Liver (tissue), 10 donors: ENCODE measurements at places on chromosomes 5 and 9.

DNA sequence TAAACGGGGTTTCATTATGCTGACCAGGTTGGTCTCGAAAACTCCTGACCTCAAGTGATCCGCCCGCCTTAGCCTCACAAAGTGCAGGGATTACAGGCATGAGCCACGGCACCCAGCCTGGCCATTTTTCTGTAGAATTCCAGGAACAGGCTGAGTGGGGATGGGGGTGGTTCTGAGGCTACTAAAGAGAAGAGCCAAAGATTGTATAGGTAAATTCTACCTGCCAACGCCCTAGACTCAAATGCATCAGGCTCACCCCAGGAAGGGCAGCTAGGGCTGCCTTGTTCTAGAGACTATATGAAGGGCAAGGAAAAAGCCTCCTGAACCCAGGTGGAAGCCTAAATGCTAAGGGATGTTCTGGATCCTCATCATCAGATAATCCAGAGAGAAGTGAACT, 1.6 kb upstream of the C5orf52 start:
- DNase-seq, result no peak

- peak; percentile 24 for DNase-seq
Observed at GRCh38 chr5:1538276-1538675, 14.5 kb upstream of the LPCAT1 start.

GRCh38 chr5:175745210-175745609, 87.3 kb downstream of the HRH2 start:
- DNase-seq, result peak; percentile 3

GRCh38 chr9:20732118-20732517, 48.1 kb downstream of the FOCAD start:
- no peak for DNase-seq

GRCh38 chr9:81072758-81073157, 616.6 kb downstream of the TLE1 start:
- DNase-seq, result no peak

GRCh38 chr5:156896546-156896945, 46.5 kb downstream of the PPP1R2B start:
- no peak for DNase-seq

GRCh38 chr5:58201922-58202648, 257.8 kb downstream of the PLK2 start:
- DNase-seq, result no peak

DNA sequence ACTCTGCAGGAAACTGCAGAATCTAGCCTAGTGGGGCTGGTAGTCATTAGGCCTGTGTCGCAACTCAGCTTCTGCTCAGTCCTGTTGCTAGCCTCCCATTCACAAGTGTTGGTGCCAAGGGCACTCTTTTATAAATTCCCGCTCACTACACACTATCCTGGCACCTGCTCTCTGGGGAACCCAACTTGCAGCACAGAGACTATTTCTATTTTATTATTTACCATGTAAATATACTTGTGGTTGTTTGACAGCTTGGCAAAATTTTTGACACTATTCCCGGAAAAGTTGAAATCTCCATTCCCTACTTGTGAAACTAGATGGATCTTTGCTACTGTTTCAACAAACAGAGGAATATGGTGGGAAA, 20.4 kb upstream of the SMC2 start:
- no peak for DNase-seq

GRCh38 chr9:129052592-129052991, 16.2 kb downstream of the MIGA2 start:
- DNase-seq, result peak; percentile 40

GRCh38 chr5:95352691-95353090, 38.5 kb upstream of the FAM81B start:
- DNase-seq, result no peak

- DNase-seq, result peak; percentile 51
Observed at GRCh38 chr9:121463026-121463807, 36.4 kb downstream of the GGTA1 start.

GRCh38 chr9:134372581-134373267, 46.5 kb downstream of the RXRA start:
- no peak for DNase-seq

DNA sequence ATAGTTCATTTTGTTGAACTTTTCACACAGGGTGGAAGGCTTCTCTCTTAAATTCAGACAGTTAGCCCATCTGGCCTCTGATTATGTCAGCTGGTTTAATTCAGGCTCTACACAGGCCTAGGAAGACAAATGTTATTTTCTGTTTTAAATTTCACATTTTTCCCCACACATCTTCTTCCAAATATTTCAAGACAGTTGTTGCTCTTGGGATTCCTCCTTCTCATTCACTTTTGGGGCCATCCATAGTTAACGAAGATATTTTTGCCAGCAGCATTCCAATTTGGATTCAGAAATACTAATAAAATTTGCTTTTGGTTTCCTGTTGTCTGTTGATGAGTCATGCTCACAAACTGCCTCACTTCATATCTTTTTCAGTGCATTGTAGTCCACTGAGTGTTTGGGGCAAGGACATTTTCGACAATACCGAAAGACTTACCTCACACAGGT, 475.4 kb downstream of the DMAC1 start:
- no peak for DNase-seq

- DNase-seq, result no peak
Observed at GRCh38 chr5:113804943-113805342, 291.4 kb downstream of the YTHDC2 start.

- no peak for DNase-seq
Observed at GRCh38 chr9:134827993-134828392, 52.6 kb upstream of the FCN2 start.

- DNase-seq, result no peak
Observed at GRCh38 chr5:175837171-175837699, 34.1 kb upstream of the CPLX2 start.

DNA sequence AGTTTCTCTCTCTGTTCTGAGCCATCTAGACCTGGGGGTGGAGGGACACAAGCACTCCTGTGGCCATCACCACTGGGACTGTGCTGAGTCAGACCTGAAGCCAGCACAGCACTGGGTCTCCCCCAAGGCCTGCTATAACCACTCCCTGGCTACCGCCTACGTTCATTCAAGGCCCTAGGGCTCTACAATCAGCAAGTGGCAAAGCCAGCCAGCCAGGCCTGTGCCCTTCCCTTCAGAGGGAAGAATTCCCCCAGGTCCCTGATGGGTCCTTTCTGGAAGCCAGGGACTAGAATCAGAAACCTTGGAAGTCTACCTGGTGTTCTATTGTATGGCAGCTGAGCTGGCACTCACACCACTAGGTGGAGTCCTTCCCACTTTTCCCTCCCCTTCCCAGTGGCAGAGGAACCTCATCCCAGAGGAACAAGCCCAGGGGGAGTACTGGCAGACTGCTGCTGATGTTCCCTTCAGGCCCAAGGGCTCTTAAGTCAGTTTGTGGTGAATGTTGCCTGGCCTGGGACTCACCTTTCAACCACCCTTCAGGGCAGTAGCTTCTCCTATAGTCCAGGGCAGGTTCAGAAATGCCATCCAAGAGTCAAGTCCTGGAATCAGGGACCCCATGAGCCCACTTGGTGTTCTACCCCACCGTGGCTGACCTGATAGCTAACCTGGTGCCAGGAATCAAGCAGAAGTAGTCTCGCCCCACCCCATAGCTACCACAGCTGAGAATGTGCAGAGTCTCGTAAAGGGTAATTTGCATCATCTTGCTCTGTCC, 20.0 kb downstream of the JMY start:
- DNase-seq, result no peak

GRCh38 chr5:84292000-84292642, 92.6 kb downstream of the EDIL3 start:
- no peak for DNase-seq

- DNase-seq, result no peak
Observed at GRCh38 chr9:126386088-126386487, 59.5 kb downstream of the MVB12B start.

GRCh38 chr5:142717582-142718215, 31.8 kb upstream of the FGF1 start:
- no peak for DNase-seq

- DNase-seq, result no peak
Observed at GRCh38 chr9:14140096-14140697, 173.7 kb downstream of the NFIB start.

GRCh38 chr5:41048986-41049385, 22.2 kb downstream of the MROH2B start:
- no peak for DNase-seq

DNA sequence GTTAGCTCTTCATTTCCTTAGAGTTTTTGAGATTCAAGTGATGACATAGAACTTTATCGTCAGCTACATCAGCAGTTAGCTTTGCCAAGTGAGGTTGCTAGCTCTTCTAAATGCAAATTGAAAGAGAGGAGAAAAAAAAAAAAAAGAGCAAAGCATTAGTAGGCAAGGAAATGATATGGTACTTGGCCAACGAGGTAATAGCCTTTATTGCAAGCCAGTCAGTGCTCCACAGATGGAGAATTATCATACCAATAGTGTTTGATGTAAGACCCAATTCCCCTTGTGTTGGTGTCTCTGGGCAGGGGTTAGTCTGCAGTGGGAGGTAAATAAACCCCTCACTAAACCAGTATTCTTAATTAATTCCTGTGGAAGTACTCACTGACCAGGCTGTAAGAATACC, 992.1 kb downstream of the PTPRD start:
- DNase-seq, result no peak

GRCh38 chr5:136337788-136338187, 27.6 kb downstream of the TRPC7 start:
- DNase-seq, result no peak

GRCh38 chr9:76023715-76024195, 133.3 kb downstream of the PCSK5 start:
- no peak for DNase-seq

DNA sequence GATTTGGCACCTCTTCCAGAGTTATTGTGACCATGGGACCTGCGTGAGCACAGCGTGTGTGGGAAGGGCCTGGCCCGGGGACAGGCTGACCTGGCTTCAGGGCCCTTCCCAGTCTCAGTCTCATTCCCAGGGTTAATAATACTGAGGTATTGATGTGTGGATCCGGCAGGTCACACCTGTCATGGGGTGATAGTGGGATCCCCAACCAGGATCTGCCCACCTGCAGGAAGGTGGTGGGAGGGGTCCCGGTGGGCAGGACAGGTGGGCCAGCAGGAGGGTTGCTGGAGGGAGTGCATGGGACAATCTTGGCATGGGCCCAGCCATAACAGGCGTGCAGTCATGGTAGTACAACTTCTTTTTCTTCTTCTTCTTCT, 55.4 kb downstream of the COL15A1 start:
- DNase-seq, result no peak

GRCh38 chr5:41482173-41482572, 28.2 kb downstream of the PLCXD3 start:
- no peak for DNase-seq

DNA sequence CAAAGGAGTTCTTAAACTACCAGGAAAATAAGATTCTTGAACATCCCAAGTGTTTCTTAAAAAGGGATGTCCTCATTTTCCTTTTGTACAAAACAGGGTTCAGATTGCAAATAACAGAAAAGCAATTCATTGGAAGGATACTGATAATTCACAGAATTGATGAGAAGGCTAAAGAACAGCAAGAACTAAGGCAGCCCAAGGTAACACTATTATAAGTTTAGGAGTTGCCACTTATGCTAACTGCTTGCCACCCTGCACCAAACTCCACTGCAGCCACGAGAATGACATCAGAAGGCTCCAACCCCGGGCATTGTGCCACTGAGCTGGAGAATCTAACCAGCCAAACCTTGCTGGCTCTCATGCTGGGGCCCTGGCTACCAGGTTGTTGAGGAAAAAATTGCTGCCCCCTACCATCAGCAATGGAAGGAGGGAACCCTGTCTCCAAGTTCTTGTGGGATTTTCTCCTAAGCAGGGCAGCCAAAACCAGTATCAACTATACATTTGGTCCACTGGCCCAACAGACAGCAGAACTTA, 123.4 kb downstream of the ARL15 start:
- DNase-seq, result no peak

- no peak for DNase-seq
Observed at GRCh38 chr9:83342731-83343130, 195.5 kb downstream of the FRMD3 start.

DNA sequence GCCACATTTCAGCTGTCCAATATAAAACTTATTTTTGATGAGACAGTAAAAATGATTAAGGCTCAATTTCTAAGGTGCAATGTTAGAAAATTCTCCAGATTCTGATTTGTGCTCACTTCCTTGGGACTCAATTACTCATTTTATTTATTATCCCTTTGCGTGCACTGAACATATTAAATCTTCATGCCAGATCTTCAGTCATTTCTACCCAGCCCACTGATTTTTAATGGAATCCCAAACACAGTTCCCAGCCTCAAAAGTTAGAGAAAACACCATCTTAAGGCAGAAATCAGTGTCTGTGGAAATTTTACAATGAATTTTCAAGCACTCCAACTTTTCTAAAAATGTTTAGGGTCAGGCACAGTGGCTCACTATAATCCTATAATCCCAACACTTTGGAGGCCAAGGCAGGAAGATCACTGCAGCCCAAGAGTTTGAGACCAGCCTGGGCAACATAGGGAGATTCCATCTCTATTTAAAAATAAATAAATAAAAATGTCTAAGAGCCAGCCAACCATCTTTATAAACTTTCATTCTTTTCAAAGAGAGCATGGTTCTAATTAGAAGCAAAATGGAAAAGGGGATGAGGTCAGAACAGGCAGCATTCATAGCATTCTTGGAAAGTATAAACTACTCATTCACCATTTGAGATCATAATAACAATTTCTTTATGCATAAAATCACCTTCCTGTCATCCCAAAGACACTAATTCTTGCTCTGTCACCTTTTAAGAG, 53.7 kb downstream of the TLE1 start:
- no peak for DNase-seq

GRCh38 chr9:94479757-94480156, 75.1 kb upstream of the PCAT7 start:
- DNase-seq, result no peak

GRCh38 chr5:156593546-156593945, 256.5 kb upstream of the PPP1R2B start:
- DNase-seq, result no peak

- no peak for DNase-seq
Observed at GRCh38 chr9:114884787-114885452, 45.5 kb downstream of the TNFSF8 start.

DNA sequence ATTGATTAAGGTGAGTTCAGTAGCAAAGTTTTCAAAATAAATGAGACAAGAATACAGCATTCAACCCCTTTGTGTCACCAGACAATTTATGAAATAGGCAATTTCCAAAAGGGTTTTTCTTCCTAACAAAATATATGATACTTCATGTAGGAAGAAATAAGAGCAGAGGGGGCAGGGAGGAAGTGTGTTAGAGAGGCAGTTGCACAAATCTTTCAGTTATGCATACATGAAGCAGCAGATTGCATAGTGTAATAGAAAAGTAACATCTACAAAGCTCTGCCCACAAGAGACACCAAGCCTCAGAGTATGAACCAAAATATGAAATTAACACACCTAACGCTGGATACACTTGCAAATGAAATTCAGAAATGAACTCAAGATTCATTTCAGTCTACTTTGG, 157.0 kb downstream of the DENND1A start:
- no peak for DNase-seq

DNA sequence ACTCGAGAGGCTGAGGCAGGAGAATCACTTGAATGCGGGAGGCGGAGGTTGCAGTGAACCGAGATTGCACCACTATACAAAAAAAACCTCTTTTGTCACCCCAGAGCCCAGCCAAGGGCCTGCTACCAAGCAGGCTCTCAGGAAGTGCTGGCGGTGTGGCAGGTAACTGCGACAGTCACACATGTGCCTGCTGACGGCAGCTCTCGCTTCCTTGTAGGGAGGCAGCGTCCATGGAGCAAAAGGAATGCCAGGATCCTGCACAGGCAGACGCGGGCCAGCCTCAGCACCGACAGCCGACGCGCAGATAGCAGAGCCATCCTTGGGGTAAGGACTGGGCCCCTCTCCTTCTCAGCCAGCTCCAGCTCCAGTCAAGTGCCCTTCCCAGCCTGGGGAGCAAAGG, 3.9 kb downstream of the LRRC8A start:
- DNase-seq, result no peak
